ENCODE measurements at places on chromosomes 16 and 17. TPM values are rescaled to one million over a fixed set of nuclear protein-coding genes. Genes with fewer than 3 reads are reported as not detected.

Gene LITAFD
- not detected for total RNA-seq

DNA sequence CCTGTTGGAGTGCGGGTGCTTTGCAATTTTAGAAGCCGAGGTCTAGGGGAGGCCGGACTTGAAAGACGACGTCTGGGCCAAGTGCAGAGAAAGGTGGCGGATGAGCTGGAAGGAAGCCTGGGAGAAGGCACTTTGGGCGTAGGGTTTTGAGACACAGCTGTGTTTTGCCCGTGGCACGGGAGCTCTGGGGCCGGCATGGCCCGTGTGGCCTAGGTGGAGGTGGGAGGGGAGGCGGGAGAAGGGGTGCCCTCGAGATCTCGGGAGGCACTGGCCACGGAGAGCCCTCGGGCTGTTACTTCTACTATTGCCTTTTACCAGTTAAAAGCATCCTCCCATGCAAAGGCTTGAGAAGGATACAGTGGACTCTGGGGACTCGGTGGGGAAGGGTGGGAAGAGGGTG lies 161.9 kb downstream of the FOXL1 start:
- DNase-seq, result no peak

GRCh38 chr17:64117981-64118979 lies 11.7 kb downstream of the ERN1 start:
- no peak for DNase-seq

DNA sequence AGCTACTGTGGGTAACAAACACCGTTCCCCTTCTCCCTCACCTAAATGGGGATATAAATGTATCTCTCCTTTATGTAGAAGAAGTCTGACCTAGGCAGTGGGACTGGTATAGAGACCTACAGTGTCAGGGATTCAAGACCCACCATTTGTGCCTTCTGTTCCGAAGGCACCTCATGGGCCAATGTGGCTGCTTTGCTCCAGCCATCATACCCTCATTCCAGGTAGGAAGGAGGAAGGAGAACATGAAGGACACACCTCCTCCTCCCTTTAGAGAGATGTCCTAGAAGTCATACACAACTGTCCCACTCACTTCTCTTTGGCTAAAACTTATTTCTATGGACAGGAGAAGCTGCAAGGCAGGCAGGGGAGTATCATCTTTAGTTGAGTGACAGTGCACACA lies 8.3 kb upstream of the CRISPLD2 start:
- DNase-seq, result no peak
